Esophagus muscularis mucosa (tissue), 4 donors: ENCODE measurements at places on chromosomes 2 and 18.

- peak; percentile 83 for DNase-seq
Observed at GRCh38 chr2:241049739-241050623, 51.6 kb downstream of the SNED1 start.

DNA sequence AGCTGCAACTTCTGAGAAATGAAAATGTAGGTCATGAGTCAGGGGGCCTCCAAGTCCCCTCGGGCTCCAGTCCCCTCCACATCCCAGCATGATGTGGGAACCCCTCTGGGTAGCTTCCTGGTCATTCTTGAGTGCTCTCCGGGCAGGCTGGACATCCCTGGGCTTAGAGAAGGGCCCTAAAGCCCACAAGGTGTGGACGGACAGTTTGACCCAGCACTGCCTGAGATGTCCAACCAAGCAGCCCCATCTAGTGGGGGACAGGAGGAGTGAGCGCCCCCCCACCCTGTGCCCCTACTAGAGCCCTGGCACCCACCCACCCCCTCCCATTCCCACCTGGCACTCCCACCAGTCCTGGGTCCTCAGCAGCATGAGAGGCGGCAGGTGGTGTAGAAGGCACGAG is 46.0 kb downstream of the CYP27C1 start:
- no peak for DNase-seq

DNA sequence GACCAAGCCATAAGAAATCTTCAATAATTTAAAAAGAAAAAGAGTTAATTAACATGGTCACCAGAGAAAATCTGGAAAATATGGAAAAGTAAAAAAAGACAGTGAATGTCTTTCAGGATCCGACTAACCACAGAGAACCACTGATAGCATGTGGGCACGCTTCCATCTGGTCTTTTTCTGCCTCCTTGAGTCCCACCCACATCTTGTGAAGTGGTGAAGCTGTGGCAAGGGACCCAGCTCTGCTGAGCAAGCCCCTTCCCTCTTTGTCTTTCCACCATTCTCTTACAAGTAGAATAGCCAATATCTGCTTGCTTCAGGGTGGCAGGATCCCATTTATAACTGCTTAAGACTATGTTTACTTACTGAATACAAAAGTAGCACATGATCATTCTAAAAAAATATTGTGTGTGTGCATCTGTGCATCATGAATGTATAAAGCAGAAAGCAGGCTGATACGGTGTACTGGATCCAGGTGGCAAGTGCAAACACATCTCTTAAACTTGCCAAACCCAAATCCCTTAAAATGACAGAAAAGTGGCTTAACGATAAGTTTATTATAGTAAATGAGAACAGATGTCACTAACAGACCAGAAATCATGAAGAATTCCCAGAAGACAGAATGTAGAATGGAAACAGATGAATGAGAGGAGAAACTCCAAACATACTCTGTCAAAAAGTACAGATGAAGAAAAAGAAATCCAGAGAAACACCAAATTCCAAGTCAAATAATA is 52.3 kb downstream of the FOXI3 start:
- no peak for DNase-seq

DNA sequence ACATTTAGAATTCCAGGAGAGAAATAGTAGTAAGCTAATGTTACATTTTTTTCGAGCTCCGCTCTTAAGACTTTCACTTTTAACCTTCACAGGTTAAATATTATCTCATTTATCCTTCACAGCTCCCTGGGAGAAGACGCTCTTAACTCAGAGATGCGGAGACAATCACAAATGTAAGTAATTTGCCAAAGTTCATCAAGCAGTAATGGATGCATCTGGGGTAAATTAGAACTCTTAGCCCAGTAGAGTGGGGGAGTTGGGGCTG is 168.5 kb downstream of the SPP2 start:
- DNase-seq: no peak

DNA sequence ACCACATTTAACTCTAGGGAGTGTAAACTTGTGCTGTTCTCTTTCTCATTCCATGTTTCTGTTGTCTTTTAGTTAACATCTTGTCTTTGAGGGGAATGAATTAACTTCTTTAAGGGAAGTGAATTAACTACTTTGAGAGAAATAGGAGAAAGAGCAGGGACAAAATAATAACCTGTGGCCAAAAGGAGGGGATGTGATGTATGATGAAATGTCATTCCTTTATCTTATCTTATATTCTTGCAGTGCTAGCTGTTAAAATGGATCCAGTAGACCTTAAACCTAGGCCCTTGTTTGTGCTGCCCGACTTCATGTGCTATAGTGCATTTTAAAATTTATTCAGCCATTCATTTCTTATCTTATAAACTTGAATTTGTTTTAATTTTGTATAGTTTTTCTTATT is 18.4 kb downstream of the ABI2 start:
- no peak for DNase-seq

DNA sequence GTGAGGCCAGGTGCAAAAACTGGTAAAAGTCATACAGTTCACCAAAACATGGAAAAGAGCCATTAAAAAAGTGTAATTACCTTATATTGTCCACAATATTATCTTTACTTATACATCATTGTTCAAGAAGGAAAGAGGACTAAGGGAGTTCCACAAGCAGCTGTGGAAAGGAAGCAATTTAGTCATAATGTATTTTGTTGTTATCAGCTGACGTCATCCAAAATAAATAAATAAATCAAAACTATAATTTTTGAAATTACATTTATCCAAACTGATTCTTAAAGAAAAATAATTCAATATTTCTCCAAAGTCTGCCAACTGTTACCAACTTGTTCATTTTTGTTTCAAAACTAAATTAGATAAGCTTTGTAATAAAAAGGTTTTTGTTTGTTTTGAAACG is 256.1 kb upstream of the CNTNAP5 start:
- no peak for DNase-seq

GRCh38 chr18:41265047-41265446 is 690.0 kb upstream of the PIK3C3 start:
- no peak for DNase-seq

GRCh38 chr18:21134895-21135294 is 23.3 kb upstream of the ROCK1 start:
- no peak for DNase-seq

DNA sequence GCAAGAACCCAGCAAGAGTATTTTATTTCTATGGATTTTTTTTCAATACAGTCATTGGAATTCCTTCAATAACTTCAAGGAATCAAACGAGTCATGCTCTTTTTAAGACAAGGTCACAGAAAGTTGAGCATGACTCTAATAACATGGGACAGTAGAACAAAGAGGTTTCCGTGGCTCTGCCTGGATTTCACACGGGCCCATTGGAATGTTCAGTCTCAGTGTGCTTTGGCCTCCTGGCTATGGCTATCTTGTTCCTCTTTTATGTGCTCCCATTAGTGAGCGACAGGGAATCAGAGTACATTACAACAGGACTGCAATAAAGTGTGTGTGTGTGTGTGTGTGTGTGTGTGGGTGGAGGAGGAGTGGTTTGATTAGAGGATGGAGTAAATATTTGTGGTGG is 312.4 kb downstream of the DCC start:
- no peak for DNase-seq

DNA sequence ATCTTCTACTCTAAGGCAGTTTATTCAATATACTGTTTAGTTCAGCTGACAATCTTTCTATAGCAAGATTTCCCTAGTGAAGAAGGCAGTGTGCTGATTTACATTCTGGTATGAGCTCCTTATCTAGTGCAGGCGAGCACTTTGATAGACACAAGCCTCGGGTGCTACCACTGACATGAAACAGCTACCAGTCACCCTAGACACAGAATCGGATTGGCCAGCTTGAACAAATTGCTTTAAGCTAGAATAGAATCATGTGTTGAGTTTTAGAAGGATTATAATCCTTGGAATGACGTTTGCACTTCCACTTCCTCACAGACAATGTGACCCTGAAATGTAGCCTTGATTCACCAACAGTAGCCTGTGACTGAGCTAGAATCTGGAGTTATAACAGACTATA is 394.0 kb downstream of the EPHA4 start:
- no peak for DNase-seq

- DNase-seq: no peak
Observed at GRCh38 chr18:53886058-53886457, 338.4 kb downstream of the MBD2 start.

DNA sequence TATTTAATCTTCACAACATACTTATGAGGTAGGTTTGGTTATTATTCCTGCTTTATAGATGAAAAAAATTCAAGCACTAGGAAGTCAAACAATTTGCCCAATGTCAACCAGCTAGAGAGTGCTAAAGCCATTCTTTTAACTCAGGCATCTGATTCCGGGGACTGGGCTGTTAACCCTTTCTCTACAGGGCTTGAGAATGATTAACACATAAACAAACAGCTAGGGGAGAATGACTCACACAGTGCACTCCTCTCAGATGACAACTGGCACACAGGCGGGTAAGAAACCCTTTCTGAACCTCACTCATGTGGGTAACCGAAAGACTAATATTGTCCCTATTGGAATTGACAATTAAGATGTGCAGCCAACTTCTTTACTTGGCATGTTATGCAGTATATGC is 86.3 kb upstream of the FSHR start:
- no peak for DNase-seq

DNA sequence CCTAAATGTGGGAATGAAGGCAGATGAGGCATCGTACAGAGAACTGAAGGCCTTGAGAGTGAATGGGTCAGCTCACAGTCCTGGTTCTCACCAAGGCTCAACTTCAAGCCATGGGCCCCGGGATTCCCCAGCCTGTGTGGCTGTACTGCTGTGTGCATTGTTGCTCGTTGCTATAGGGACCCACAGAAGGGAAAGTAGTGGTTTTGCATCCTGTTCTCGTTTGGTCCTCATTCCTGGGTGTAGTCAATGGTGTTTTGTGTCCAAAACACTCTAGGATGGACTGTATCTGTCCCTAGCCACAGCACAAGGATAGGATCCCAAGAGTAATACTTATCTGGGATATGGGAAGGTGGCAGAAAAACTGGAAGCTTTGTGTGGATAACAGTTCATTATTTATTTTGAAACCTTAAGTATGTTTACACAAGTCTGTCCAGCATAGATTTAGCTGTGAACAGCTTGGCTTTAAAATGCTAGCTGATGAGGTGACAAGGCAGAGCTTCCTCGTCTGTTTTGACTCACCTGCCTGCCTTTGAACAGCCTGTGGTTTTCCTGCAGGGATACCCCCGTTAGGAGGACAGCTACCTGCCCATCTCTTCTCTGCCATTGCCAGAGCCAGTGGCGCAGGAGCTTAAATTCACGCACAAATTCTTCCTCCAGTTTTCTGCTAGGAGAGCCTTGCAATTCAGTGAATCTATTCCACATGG is 85.0 kb downstream of the WDSUB1 start:
- no peak for DNase-seq

DNA sequence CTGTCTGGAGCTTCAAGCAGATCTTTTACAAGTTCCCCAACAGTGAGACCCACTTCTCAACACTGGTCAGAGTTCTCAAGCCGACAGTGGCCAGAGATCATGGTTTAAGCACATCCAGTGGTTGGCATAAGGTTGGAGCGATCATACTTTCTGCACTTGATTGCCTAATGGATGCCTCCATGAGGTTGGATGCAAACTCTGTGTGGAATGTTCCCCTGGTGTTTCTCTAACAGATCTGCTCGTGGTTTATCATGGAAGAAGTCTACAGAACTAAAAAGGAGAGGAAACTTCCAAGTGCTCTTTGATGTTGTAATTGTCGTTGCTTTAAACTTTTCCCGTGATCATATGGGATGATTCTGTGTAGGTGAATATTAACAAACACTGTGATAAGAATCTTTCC is 60.7 kb downstream of the SH3RF3 start:
- no peak for DNase-seq

GRCh38 chr18:9079818-9080528 is 22.5 kb upstream of the NDUFV2 start:
- DNase-seq: no peak

- no peak for DNase-seq
Observed at GRCh38 chr2:26346454-26347053, at the start of gene ADGRF3. TSS of gene ADGRF3 (minus strand) at chr2:26346789. CDS start at chr2:26346234, 555 bp downstream.

- DNase-seq: no peak
Observed at GRCh38 chr18:44705075-44705675, 24.5 kb downstream of the SETBP1 start.

- DNase-seq: peak; percentile 78
Observed at GRCh38 chr2:69116438-69116837, 103.5 kb downstream of the ANTXR1 start.

DNA sequence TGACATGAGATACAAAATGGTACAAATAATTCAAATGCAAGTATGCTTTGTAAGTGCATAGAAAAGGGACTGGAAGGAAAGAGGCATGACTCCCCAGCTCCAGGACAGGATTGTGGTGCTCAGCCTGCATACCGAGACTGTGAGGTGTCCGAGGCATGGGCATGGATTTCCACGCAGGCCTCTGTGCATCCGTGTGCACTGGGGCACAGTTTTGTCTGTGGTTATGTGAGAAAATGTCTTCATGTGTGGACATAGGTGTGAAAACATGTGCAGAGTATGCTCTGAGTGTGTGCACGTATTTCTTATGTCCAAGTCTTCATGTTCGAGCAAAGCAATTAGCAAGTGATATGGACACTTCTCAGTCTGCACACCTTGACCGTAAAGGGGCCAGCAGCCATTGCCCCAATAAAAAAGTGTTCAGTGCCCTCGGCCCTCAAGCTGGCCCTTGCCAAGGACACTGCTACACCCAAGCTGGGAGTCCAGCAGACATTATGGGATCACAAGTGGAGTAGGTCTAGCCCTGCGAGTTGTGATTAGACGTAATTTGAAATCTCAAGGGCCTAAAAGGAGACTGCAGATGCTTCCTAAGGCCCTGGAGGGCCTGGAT is 120.7 kb downstream of the CYP26B1 start:
- DNase-seq: peak; percentile 80

DNA sequence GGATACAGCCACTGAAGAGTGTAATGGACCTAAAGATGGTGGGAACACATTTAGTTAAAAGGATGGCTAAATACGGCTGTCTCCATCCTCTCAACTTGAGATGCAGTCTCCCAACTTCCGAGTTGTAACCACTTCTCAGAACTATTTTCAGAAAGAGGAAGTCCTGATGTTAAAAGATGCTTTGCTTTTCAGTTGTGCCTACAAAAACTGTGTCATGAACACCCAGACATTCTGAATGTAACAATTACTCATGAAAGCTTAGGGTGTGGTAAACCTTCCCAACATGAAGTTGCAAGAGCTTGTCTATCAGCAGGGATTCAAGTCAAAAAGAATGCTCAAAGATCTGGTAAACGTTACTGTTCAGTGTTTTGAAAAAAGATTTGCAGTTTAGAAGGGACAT is 147.9 kb downstream of the DOCK10 start:
- no peak for DNase-seq

DNA sequence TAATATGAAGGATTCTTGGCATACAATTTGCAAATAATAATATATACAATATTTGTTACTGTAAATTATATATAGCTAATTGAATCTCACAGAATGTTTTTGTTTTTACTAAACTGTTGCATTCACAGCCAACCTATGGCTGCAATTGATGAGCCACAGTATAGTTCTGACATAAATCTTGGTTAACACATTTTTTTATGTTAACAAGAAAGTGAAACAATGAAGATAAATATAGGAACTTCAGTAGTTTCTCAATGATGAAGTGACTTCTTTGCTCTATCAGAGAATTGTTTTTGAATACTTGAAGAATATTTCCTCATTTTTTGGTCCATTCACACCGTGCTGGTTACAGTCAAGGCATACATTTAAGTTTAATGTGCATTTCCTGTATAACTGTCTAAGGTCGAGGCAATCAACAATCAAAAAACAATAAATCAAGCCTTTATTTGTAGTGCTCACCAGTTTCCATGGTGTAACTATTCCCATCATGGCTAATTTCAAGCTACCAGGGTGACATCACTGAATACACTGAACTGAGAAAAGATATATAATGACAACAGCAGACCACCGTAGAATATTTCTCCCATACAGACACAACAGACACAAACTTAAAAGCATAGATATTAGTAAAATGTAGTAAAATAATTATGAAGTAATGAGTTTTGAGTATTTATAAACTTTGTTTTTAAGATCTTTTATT is 12.9 kb upstream of the ETAA1 start:
- DNase-seq: no peak
